ENCODE measurements at places on chromosomes 3 and 15.
A peak's percentile ranks its signal among the peaks of the same experiment; 100 is the strongest.

DNA sequence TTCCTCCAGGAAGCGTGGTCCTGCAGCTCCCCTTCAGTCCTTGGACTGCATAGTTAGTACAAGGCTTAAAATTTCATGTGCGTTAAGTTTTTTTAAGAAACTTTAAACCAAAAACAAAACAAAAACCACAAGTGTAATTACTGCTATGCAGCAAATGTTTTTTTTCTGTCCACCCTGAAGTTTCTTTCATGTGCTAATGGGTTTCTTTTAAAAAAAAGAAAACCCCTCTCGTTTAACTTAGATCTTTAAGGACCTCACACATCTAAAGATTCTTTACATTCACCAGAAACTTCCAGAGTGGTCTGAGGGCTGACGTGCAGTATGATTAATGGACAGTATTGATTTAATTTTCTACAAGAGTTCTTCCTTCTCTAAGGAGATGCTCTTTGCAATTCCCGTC is 72.0 kb upstream of the PYGO1 start:
- no peak for DNase-seq

GRCh38 chr3:43499256-43499655 is 122.6 kb downstream of the ANO10 start:
- DNase-seq = no peak

- peak; percentile 45 for DNase-seq
Observed at GRCh38 chr3:71652781-71653413, 69.4 kb upstream of the FOXP1 start.

- no peak for DNase-seq
Observed at GRCh38 chr3:16936676-16937230, 52.0 kb downstream of the PLCL2 start.

- DNase-seq = no peak
Observed at GRCh38 chr3:60636846-60637245, 614.4 kb downstream of the FHIT start.

DNA sequence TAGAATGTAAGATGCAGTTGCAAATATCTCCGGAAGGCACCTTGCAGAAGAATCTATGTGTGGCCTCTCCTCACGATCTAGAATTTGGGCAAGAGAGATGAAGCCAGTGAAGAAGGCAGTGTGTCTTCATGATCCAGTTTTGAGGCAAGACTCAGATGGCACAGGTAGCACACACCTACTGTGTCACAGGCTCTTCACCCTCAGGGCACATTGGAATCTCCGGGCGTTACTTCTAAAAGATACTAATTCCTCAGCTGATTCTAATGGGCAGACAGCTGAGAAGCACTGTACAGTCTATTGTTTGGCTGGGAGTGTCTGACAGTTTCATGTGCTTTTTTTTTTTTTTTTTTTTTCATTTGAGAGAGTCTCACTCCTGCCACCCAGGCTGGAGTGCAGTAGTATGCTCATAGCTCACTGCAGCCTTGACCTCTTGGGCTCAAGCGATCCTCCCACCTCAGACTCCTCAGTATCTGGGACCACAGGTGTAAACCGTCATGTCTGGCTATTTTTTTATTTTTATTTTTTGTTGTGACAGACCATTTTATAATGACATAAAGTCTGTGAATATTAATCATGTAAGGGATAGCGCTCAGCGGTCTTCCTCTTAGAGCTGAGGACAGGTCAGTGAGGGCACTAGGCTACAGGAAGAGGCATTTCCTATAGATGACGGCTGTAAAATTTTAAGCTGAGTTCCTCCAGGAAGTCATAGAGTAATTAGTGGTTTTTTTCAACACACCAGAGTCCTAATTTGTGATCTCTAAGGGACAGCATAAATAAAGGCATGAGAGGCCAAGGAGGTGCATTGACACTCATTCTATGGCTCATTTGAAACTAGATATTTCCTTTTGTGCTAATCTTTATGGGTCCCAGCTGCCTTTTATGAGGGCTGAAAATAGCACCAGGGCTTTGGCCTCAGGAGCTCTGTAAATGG is 4.0 kb downstream of the C3orf52 start:
- no peak for DNase-seq

- DNase-seq = no peak
Observed at GRCh38 chr3:85835857-85836440, 877.2 kb downstream of the CADM2 start.

- DNase-seq = no peak
Observed at GRCh38 chr3:114700637-114701234, 406.9 kb downstream of the TIGIT start.

DNA sequence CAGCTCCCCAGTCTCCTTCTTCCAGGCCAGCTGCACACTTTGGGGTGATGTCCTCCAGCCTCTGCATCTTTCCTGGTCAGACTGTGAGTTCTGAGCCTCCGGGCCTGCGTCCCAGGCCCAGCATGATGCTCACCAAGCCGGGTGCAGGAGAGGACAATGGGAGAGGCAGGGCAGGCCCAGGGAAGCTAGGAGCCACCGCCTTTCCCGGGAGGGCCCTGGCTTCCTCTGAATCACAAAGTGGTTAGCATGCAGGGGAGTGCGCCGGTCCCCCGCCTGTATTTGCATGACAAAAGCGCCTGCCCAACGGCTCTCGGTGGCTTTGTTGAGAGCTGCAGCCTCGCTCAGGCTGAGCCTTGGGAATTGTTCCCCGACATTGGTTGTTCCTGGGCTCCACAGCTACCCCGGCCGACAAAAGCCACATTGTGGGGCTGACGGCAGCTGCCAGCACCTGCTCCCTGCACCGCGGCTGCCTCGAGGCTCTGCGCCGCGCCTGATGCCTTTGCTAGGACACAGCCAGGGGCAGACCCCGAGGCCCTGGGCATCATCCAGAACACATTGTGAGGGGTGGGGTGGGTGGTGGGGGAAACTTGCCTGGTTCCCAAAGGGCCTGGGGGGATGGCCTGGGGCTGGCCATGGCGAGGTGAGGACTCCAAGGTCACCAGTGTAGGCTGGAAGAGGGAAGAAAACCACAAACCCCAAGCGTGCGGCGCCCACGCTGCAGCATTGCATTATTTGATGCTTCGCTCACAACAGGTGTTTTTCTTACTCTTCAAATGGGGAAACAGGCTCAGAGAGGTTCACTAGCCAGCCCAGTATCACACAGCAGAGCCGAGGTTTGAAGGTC is 20.0 kb upstream of the KLF13 start:
- DNase-seq = no peak

DNA sequence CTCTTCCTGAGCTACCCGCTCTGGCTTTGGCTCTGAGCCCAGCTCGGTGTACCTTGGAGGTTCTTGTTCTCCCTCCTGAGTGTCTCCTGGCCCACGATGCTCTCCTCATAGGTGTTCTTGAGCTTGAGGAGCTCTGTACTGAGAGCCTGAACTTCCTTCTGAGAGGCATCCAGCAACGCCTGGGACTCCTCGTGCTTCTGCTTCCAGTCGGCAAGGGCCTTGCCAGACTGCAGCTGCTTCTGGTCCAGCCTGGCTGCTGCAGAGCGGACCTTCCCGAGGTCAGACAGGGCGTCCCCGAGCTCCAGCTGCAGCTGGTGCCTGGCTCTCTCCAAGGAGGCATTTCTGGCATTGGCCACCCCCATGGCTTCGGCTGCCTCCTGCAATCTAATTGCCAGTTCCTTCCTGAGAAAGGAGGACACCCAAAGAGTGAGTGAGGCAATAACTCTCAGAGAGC is 99.8 kb downstream of the MYH15 start:
- no peak for DNase-seq

- DNase-seq = no peak
Observed at GRCh38 chr3:130242850-130243569, 102.5 kb upstream of the COL6A5 start.

All from AG04450 (cell line).